ENCODE measurements at places on chromosomes 6 and 20. TPM values are rescaled to one million over a fixed set of nuclear protein-coding genes. Genes with fewer than 3 reads are reported as not detected.

GRCh38 chr6:44657206-44657819 lies 269.8 kb downstream of the CDC5L start:
- peak; percentile 27 for DNase-seq

TJAP1 gene
- polyA plus RNA-seq = 45.4 TPM

- no peak for DNase-seq
These were observed 126.9 kb downstream of the DHX35 start for GRCh38 chr20:39089029-39089428.

- no peak for DNase-seq
These were observed 76.2 kb downstream of the SMOC2 start for GRCh38 chr6:168516944-168517741.

SYCP2 gene
- 7.9 TPM for polyA plus RNA-seq

Data from right lung (tissue), 10 donors.